SHP77 treated with DMSO at 0.1 percent for 48 hours (cell line): ENCODE measurements at places on chromosomes 3 and 15.

- no peak for DNase-seq
Measured at GRCh38 chr3:101665357-101665756, 11.6 kb downstream of the ZBTB11 start.

DNA sequence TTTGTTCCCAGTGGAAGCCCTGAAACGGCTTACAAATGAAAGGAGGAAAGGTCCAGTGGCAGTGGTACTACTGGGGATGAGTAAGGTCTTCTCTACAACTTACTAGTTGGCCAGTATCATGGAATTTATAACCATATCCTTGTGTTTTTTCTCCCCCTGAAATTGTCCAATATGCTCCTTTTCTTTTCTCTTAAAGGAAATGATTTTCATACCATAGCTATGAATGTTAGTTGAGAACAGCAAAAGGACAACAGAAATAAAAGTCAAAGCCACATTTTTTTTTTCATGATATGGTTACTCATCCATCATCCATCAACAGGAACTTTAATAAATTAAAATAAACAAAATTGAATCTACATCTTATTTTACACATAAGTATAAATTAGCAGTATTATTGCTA lies 450.4 kb downstream of the MFSD1 start:
- DNase-seq: no peak

- no peak for DNase-seq
Measured at GRCh38 chr3:172256101-172256734, 192.0 kb downstream of the GHSR start.

GRCh38 chr3:62233065-62233464 lies 140.3 kb downstream of the FEZF2 start:
- DNase-seq: no peak

GRCh38 chr3:41464401-41464800 lies 265.1 kb downstream of the CTNNB1 start:
- DNase-seq: no peak

DNA sequence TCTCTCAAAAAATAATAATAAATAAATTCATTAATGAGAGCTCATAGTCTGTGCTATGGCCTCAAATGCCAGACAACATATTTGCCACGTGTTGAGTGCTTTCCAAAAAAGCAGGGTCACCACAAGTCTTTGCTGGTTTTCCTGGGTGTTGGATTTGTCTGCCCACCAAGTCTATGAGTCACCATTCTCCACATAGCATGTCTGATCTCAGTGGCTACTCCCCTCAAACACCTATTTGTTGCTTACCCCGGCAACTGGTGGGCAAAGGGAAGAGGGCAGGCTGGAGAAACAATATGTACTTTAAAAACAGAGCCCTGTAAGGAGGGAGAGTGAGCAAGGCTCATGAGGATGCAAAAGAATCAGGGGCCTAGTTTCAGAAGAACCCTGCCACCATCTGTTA lies 120.0 kb upstream of the ARRDC4 start:
- DNase-seq: no peak

GRCh38 chr3:64278625-64279024 lies 53.4 kb upstream of the PRICKLE2 start:
- no peak for DNase-seq

GRCh38 chr15:39363761-39364586 lies 216.9 kb upstream of the THBS1 start:
- DNase-seq: no peak
